ENCODE measurements at places on chromosomes 12 and 14.

DNA sequence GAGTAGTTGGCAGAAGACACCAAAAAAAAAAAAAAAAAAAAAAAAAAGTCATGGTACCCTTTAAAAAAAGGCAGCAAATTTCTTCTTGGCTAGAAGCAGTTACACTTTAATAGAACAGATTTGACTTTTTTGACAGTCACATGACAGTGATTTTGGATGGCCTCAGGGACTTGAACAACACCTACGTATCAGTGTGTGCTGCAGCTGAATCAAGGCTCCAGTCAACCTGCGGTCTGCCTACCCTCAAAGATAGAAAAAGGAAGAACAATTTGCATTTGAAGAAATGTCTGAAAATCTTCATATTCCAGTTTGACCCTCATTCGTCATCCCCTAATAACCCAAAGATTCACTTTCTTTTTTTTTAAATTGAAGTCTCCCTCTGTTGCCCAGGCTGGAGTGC lies 53.9 kb downstream of the MDM2 start:
- DNase-seq: no peak

- no peak for DNase-seq
Measured at GRCh38 chr12:68962877-68963855, 30.2 kb upstream of the CPM start.

GRCh38 chr12:88448337-88448915 lies 131.8 kb downstream of the KITLG start:
- no peak for DNase-seq

GRCh38 chr14:59195912-59196311 lies 7.4 kb downstream of the DAAM1 start:
- DNase-seq: no peak

DNA sequence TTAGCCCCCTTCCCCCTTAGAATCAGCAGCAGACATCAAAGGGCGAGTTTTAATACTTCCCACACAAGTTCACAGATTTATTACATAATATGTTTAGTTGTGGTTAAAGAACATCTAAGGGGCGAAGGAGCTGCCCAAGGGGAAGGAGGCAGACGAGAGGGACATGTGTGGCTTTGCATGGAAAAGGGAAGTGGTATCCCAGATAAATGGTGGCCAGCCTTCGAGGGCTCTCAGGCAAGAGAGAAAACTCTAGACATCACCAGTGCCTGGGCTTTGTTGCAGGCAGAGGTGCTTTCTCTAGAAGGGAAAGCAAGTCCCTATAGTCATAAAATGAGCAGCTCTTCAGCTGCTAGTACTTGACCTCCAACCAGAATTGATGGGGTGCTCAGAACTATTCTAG lies 121.2 kb downstream of the CACNA1C start:
- no peak for DNase-seq

GRCh38 chr14:100540926-100541620 lies 46.1 kb downstream of the BEGAIN start:
- no peak for DNase-seq

GRCh38 chr12:58728397-58728796 lies 191.9 kb downstream of the LRIG3 start:
- no peak for DNase-seq

DNA sequence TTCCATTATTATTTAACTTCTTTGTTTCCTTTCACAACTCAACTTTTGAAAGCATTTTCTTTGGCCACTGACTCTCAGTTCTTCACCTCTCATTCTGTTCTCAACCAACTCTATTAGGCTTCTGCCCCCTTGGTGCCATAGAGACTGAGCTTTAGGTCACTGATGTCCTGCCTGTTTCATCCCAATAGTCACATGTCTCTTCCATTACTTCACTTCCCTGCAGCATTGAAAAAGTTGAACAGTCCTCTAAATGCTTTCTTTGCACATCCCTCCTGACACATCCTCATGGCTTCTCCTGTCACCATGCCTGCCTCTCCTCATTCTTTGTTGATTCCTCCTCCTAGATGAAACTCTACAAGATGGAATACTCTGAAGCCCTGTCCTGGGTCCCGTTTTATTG lies 2.7 kb downstream of the CLEC12A start:
- no peak for DNase-seq

Data from activated naive CD4-positive, alpha-beta T cell treated with anti-CD3 and anti-CD28 coated beads for 36 hours (primary cell).